DMS79 treated with DMSO at 0.1 percent for 48 hours (cell line): ENCODE measurements at places on chromosomes 5 and 9.

DNA sequence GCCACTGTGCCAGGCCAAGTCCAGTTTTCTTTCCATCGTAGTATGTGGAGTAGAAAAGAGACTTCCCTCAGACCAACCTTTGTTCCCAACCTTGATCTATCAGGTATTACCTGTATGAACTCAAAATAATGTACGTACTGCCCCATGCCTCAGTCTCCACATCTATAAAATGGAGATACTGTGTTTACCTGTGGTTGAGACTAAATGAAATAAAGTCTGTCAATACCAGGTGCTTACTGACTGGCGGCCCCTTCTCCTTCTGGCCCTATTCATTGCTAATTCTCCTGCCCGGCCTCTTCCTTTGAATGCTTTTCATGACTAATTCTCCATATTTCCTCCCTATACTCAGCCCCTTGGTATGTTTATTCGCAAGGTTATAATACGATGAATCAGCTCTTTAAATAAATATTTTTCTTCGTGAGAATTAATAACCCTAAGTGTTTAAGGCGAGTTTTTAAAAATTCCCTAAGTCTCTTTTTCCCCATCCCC is 89.6 kb upstream of the BASP1 start:
- DNase-seq = no peak

GRCh38 chr5:148785223-148785622 is 41.2 kb upstream of the ADRB2 start:
- no peak for DNase-seq

- no peak for DNase-seq
Observed at GRCh38 chr5:33180900-33181299, 259.9 kb upstream of the TARS1 start.

GRCh38 chr5:96058084-96058483 is 96.4 kb upstream of the ELL2 start:
- DNase-seq = no peak

- DNase-seq = no peak
Observed at GRCh38 chr5:130678637-130679036, 486.4 kb downstream of the HINT1 start.

DNA sequence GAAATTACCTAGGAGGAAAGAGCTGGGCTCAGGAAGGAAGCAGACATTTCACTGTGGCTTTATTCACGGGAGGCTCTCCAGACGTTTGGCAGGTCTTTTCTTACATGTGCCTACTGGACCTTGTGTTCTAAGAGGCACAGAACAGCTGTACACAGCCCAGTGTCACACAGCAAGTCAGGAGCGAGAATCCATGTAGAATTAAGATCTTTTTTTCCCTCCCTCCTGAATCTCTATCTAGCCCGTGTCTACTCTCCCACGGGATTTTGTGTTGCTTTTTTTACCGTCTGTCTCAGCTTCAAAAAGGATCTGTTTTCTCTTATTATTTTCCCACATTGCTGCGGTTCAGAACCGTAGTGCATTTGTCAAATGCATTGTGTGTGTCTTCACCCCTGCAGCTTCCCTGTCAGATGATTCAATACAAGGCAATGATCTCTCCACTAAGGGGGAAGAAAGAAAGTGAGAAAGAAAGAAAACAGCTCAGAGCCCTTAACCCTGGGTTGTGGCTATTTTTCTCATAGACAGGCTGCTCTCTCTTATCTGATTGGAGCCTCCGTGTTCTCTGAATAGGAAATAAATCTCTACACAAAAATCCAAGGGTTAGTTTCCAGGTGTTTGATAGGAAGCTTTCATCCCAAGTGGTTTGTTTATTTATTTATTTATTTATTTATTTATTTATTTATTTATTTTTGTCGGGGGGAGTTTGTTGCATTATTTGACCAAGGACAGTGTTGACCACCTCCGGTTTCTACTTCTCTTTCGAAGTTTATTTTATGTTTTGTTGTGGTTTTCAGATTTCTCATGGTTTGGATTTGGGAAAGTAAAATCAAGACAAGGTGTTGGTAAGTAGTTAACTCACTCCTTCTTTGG is 191.0 kb downstream of the NTRK2 start:
- no peak for DNase-seq

DNA sequence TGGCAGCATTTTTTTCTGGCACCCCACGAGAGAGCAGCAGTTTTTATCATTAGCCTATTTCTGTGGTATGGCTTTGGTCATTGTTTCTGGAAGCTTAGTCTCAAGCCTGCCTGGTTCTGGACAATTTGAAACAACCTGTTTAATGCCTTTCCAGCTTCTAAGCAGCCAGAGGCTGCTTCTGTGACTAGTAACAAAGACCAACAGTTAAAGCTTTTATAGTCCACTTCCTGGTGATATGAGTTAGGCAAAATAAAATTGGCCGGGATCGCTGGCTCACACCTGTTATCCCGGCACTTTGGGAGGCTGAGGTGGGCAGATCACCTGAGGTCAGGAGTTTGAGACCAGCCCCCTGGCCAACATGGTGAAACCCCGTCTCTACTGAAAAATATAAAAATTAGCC is 24.0 kb downstream of the LYRM7 start:
- DNase-seq = no peak

DNA sequence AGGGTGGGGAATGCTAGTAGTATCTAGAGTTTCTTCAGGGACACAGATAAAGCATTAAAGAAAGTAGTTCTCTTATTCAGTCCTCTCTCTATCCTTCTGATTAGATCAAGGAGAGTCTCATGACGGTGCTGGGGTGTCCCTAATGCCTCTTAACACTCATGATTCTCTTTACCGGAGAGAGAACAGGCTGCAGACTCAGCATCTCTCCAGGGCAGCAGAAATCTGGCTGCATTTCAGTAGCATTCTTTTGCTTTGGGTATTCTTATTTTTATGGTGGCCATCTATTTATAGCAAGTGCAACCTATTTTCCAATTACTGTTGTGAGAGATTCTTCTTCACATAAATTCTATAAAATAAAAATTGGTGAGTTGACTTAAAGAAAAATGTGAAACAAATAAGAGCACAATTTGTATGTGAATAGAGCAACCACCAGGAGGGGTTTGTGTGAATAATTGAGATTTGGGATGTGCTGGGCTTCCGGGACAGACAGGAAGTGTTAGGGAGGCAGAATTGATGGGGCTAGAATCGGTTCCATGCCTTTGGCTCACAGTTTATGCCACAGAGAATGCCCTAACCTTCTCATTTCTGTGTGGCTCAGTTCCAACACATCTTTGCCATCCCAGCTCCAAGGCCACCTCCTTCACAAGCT is 23.8 kb upstream of the BOD1 start:
- DNase-seq = no peak

- no peak for DNase-seq
Observed at GRCh38 chr5:73686912-73687311, 60.9 kb downstream of the ARHGEF28 start.

DNA sequence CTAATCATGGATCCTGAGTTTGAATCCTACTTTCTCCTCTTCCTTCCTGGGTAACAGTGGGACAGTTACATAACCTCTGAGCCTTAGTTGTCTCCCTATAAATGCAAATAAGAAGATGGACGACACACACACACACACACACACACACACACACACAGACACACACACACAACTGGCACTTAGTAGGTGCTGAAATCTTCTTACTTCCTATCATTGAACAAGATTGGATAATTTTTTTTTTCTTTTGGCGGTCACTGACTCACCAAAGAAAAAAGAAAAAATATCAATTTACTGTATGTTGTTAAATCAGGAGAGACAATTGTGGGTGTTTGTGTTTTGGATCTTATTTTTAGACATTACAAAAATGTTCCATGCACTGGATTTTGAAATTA is 28.4 kb upstream of the TNFSF8 start:
- DNase-seq = no peak

DNA sequence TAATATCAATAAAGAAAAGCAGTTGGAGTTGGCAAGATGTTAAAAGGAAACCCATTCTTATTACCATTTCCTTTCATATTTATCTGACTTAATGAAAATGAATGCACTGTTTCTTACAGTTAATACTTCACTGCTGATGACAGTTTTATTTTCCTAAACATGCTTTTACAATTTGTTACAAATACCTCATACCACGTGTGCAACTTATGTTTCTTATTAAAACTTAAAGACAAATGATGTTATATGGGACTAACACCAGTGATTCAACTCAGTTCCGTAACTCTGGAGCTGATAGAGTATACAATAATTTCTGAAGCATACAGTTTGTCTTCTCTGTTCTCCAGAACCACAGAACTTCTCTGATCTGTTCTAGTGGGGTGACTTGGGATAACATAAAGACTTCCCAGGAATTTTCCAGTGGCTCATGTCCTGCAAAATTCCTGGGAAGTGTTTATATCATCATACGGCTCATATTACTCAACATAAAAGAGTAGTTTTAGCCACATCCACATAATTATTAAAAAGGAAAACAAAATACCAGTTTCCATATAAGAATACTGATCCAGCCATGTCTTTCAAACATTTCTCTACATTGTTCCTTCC is 1259.0 kb upstream of the C9orf72 start:
- no peak for DNase-seq

- no peak for DNase-seq
Observed at GRCh38 chr5:161966564-161966963, 101.0 kb upstream of the GABRG2 start.

- no peak for DNase-seq
Observed at GRCh38 chr5:6551287-6551954, 81.4 kb downstream of the NSUN2 start.

- no peak for DNase-seq
Observed at GRCh38 chr9:37187292-37187691, 66.9 kb downstream of the ZCCHC7 start.

DNA sequence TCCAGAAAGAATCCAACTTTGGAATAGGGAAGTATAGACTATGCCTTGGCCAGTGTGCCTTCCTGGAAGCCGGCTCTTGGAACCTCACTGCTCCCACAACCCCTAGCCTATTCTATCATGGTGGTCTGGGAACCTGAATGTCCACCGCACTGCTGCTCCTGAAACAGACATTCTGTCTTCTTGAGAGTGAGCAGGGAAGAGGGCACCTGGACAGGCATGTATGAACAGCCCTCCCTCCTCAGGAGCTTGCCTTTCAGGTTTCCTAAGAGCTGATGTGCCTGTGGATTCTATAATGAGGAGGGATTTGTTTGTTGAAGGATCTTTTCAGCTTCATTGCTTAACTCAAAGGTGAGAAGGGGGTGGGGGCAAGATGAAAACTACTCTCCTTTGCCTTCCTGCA is 55.1 kb upstream of the XPA start:
- DNase-seq = no peak

DNA sequence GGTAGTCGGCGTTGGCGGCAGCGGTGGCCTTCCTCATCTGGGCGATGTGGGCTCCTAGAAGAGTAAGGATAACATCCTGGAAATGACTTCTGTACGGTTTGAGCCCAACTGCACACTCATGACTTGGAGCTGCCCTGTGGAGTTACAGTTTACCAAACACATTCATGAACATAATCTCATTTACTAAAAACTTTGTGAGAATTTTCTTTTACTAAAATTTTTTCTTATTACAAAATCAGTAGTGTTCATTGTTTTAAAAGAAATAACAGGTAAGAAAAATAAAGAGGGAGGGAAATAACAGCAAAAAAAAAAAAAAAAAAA is 5.3 kb downstream of the FOXE1 start:
- DNase-seq = no peak

- no peak for DNase-seq
Observed at GRCh38 chr9:114929201-114929600, 1.2 kb downstream of the TNFSF8 start.

GRCh38 chr9:130010151-130010988 is 32.6 kb downstream of the FNBP1 start:
- DNase-seq = no peak

GRCh38 chr5:170278611-170279458 is 18.7 kb downstream of the LCP2 start:
- no peak for DNase-seq

DNA sequence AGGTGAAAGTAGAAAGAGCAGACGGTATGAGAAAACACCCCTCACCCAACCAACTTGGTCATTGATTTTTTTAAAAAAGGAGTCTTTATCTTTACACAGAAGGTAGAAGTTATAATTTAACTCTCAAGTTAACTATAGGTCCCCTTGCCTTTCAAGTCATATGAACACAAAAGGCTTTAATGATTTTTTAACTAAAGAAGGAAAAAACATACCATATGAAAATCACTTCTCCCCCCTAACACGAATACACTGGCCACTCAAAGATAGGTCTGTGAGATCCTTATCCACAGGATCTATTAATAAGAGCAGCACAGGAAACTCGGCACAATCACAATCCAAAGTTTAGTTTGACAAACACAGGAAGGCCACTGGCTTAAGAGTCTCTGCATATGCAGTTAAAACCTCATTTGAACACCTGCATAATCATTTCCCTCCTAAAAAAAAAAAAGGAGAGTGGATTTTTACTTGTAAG is 138.0 kb downstream of the ENC1 start:
- no peak for DNase-seq
